Activated T-cell treated with anti-CD3 and anti-CD28 coated beads, Interleukin-2, amount 50 U/mL, for 24 hours (primary cell): ENCODE measurements at places on chromosomes 13 and 19.

DNA sequence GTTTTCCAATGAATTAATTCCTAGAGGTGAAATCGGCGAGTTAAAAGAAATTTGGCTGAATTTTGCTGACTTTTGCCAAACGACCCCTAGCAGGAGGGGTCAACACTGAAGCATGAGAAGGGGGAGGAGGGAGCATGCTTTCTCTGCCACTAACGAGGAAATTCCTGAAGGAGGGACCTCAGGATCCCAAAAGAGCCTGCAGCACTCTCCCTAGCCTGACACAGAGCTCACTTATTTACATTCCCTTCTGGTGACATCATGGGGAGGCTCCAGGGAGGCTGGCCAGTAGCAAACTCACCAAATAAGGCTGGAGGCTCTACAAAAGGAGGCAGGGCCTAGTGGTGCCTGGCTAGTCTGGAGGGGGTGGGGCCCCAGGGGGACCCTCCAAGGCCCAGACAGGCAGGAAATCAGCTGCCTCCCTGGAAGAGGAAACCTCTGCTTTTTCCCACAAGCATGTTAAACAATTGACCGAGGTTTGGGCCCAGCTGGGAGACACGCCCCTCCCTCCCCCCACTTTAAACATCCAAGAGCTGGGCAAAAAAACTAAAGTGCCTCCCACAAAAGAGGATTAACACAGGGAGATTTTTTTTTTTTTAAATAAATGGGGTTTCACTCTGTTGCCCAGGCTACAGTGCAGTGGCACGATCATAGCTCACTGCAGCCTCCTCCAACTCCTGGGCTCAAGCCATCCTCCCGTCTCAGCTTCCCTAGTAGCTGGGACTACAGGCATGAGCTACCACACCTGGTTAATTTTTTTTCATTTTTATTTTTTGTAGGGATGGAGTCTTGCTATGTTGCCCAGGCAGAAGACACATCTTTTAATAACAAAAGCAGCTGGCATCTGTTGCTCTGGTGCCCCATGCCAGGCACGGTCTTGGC lies 2.1 kb downstream of the DAPK3 start:
- H3K4me1 ChIP-seq: peaks cover 41% of the 10 kb centered on the region
- peak overlapping the region; percentile 88 for H3K4me3 ChIP-seq
- no peak for DNase-seq
- H3K27me3 ChIP-seq: no peaks in the 10 kb centered on the region

GRCh38 chr13:39105110-39105509 lies 66.9 kb downstream of the NHLRC3 start:
- H3K27me3 ChIP-seq: peaks cover 50% of the 10 kb centered on the region
- H3K36me3 ChIP-seq: no peaks in the 10 kb centered on the region
- no peak overlapping the region for H3K27ac ChIP-seq
- no peak overlapping the region for H3K4me3 ChIP-seq
- H3K4me1 ChIP-seq: peaks cover 1% of the 10 kb centered on the region
- no peak for DNase-seq

- DNase-seq: peak; percentile 68
- H3K27me3 ChIP-seq: peaks cover 21% of the 10 kb centered on the region
- H3K36me3 ChIP-seq: no peaks in the 10 kb centered on the region
- peak overlapping the region; percentile 72 for H3K27ac ChIP-seq
- H3K4me3 ChIP-seq: peak overlapping the region; percentile 82
Observed at GRCh38 chr19:679418-680286, 3.5 kb downstream of the FSTL3 start.

GRCh38 chr13:113060557-113061270 lies 44.9 kb upstream of the F7 start:
- peaks cover 4% of the 10 kb centered on the region for H3K36me3 ChIP-seq
- H3K4me1 ChIP-seq: no peaks in the 10 kb centered on the region

- H3K27me3 ChIP-seq: no peaks in the 10 kb centered on the region
- H3K4me3 ChIP-seq: no peak overlapping the region
- no peak overlapping the region for H3K27ac ChIP-seq
- peaks cover 10% of the 10 kb centered on the region for H3K4me1 ChIP-seq
- H3K36me3 ChIP-seq: no peaks in the 10 kb centered on the region
- no peak for DNase-seq
Observed at GRCh38 chr13:21034603-21035191, 26.7 kb downstream of the LATS2 start.

DNA sequence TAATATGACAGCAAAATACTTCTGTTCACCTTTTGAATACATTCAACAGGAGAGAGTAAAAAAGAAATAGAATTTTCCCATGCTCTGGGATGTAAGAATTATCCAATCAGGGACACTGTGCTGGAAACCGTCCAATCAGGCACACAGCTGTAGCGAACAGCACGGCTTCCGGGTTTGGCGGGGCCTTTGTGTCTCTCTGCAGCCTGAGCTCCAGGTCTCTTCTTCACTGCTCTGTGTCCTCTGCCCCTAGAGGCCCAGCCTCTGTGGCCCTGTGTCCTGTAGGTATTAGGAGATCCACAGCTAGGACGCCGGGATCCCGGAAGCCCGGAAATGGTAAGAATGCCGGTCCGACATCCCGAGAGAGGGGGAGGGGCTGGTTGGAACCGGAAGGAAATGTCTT lies 92.7 kb downstream of the ZNF737 start:
- no peak overlapping the region for H3K4me3 ChIP-seq
- DNase-seq: no peak
- no peak overlapping the region for H3K27ac ChIP-seq
- no peaks in the 10 kb centered on the region for H3K4me1 ChIP-seq

- no peaks in the 10 kb centered on the region for H3K36me3 ChIP-seq
- H3K27ac ChIP-seq: no peak overlapping the region
Observed at GRCh38 chr13:88817560-88817959, 1146.4 kb downstream of the SLITRK5 start.

GRCh38 chr19:17398902-17399527 lies 5.0 kb upstream of the CCDC194 start:
- no peaks in the 10 kb centered on the region for H3K27me3 ChIP-seq
- no peak overlapping the region for H3K27ac ChIP-seq
- H3K4me3 ChIP-seq: no peak overlapping the region
- H3K4me1 ChIP-seq: peaks cover 19% of the 10 kb centered on the region

- no peaks in the 10 kb centered on the region for H3K36me3 ChIP-seq
- peaks cover 26% of the 10 kb centered on the region for H3K27me3 ChIP-seq
Observed at GRCh38 chr13:109403012-109403421, 383.4 kb downstream of the IRS2 start.

DNA sequence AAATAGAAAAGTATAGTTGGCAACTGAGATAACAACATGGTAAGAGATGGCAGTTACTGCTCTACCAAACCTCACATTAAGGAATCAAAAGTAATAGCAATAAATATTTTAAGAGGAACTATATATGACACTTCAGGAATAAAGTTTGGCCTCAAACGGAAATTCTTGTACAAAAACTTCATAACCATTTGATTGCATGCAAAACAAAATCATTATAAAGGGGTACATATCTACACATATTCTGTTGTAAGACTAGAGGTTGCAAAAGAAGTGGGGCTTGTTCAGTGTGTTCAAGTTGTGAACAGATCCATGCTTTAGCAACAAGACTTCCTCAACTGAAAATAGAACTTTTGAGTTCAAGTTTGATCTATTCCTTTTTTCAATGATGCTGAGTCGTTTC lies 133.5 kb upstream of the MIR17HG start:
- no peaks in the 10 kb centered on the region for H3K4me1 ChIP-seq
- H3K27ac ChIP-seq: no peak overlapping the region
- no peaks in the 10 kb centered on the region for H3K36me3 ChIP-seq
- H3K27me3 ChIP-seq: peaks cover 21% of the 10 kb centered on the region

- no peak for DNase-seq
- H3K4me3 ChIP-seq: no peak overlapping the region
- no peaks in the 10 kb centered on the region for H3K36me3 ChIP-seq
- no peak overlapping the region for H3K27ac ChIP-seq
Observed at GRCh38 chr13:44068169-44068568, 188.5 kb downstream of the LACC1 start.

GRCh38 chr13:53298396-53298795 lies 269.8 kb downstream of the OLFM4 start:
- H3K36me3 ChIP-seq: no peaks in the 10 kb centered on the region
- H3K27me3 ChIP-seq: no peaks in the 10 kb centered on the region
- DNase-seq: no peak
- no peaks in the 10 kb centered on the region for H3K4me1 ChIP-seq
- H3K4me3 ChIP-seq: no peak overlapping the region
- H3K27ac ChIP-seq: no peak overlapping the region

DNA sequence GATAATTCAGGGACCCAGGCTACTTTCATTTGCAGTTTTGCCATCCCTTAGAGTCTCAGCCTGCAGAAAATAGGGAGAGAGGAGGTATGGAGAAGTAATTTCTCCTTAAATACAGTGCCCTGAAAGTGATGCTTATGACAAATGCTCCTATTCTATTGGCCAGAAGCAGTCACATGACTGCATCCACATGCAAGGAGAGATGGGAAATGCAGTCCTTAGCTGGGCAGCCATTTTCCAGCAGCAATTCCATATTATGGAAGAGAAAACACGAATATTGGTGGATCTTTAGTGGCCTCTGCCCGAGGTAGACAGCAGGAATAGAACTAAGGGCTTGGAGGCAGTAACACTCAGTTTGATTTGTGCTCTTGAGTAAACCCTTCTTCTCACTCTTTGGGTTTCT lies 39.4 kb downstream of the VAV1 start:
- peak overlapping the region; percentile 55 for H3K27ac ChIP-seq
- H3K36me3 ChIP-seq: peaks cover 58% of the 10 kb centered on the region
- H3K27me3 ChIP-seq: no peaks in the 10 kb centered on the region
- no peak overlapping the region for H3K4me3 ChIP-seq

GRCh38 chr19:18897094-18898029 lies 1.4 kb upstream of the CERS1 start:
- H3K27ac ChIP-seq: no peak overlapping the region
- peaks cover 31% of the 10 kb centered on the region for H3K36me3 ChIP-seq
- H3K4me3 ChIP-seq: no peak overlapping the region
- DNase-seq: no peak
- peaks cover 33% of the 10 kb centered on the region for H3K27me3 ChIP-seq

DNA sequence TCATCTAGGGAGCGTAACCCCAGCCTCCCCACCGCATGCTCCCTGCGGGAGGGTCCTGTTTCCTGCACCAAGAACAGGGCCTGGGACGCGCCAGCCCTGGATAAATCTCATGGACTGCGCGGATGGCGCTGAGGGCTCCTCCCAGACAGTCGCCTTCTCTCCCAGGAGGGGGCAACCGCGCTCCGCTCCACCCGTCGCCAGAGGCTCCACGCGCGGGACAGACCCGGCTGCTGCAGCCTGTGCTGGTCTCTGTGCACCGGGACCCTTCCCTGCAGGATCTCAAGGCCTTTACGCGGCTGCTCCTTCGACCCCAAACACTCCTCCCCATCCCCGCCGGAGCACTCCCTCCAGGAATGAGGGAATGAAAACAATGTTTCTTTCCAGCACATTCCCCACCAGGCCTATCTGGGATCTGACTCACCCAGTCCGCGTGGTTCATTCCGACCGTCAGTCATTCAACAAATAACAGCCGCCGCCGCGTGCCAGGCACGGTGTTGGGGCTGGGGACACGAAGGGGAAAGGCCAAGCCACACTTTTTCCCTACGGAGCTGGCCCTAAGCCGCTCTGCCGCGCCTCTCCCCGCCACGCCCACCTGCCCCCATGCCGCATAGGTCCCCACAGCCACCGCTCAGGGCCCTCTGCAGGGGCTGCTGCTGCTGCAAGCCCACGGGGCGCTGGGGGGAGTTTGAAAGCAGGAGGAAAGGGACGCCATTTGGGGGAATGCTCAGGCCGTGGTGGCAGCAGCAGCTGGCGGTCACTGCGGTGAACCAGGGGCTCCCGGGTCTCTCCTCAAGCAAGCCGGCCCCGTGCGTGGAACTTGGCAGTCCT lies 6.0 kb downstream of the PNMA8B start:
- no peaks in the 10 kb centered on the region for H3K36me3 ChIP-seq
- no peak overlapping the region for H3K27ac ChIP-seq
- no peak overlapping the region for H3K4me3 ChIP-seq
- H3K4me1 ChIP-seq: peaks cover 34% of the 10 kb centered on the region
- peak; percentile 40 for DNase-seq

DNA sequence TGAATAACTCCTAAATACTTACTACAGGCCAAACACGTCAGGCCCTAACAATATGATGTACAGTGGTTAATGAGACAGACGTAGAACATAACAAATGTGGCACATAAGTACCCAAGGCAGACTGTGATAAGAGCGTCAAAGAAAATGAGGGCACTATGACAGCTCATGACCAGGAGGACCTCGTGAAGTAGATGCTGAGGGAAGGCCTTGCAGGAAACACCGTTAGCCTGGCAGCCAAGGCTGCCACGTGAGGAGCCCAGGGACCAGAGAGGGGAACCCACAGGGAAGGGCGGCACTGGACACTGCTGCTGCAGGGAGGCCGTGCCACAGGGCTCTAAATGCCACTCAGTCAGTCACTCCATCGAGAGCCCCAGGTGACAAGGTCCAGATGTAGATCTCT lies 5.7 kb downstream of the TUBGCP3 start:
- no peak for DNase-seq
- no peaks in the 10 kb centered on the region for H3K27me3 ChIP-seq
- H3K4me3 ChIP-seq: no peak overlapping the region
- peaks cover 64% of the 10 kb centered on the region for H3K4me1 ChIP-seq
- no peak overlapping the region for H3K27ac ChIP-seq
- peaks cover 57% of the 10 kb centered on the region for H3K36me3 ChIP-seq
